ENCODE measurements at places on chromosomes 11 and 22. TPM values are rescaled to one million over a fixed set of nuclear protein-coding genes. Genes with fewer than 3 reads are reported as not detected.

Gene LINC01488
- total RNA-seq = not detected

DNA sequence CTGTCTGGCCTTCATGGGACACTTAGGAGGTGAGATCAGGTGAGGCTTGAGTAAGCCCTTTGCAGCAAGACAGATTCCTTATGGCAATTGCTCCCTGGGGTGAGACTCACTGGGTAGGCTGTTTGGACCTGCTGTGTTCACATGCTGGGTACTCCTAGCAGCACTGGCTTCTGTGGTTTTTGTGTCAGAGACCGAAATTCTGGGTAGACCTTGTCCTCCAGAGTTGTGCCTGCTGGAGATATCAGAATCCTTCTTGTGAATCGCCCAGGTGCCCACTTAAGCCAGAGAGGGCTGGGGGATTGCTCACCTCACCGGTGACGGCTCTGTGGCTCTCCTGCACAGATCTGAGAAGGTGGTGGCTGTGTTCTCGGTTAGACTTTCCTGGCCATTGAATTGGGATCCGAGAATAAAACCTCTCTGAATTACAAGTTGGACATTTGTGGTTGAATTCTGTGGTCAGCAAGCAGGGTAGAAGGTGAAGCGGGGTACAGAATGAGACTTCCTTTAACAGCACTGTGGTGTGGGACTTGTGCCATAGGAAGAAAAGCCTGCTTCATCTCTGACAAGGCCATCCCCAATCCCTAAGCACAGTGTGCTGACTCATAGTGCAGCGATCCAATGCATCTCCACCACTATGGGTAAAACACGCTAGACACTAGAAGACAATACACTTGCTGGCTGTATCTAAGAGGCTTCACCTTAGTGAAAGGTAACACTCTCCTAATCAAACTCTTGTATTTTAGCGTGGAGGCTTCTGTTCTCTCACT lies 52.5 kb upstream of the TTC12 start:
- ATAC-seq = no peak

- ATAC-seq = no peak
These were observed 298.9 kb downstream of the BUD13 start for GRCh38 chr11:116473790-116474346.

DNA sequence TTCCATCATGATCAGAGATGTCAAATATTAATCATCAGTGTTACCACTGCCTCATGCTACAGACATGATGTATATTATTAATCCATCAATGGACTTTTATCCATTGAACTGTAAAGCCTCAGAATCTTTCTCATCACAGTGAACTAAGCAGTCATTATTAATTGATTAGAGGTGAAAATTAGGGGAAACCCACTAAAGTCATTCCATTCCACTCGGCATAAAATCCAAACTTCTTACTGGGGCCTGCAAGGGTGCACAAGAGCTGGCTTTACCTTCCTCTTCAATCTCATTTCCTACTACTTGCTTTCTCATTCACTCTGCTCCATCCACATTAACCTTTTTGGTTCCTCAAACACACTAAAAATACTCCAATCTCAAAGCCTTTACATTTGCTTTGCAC lies 7.9 kb upstream of the CD44 start:
- ATAC-seq = no peak
